GM10248 (cell line): ENCODE measurements at places on chromosomes 6 and 20.

GRCh38 chr6:161010418-161010817, 18.8 kb downstream of the MAP3K4 start:
- DNase-seq = no peak

DNA sequence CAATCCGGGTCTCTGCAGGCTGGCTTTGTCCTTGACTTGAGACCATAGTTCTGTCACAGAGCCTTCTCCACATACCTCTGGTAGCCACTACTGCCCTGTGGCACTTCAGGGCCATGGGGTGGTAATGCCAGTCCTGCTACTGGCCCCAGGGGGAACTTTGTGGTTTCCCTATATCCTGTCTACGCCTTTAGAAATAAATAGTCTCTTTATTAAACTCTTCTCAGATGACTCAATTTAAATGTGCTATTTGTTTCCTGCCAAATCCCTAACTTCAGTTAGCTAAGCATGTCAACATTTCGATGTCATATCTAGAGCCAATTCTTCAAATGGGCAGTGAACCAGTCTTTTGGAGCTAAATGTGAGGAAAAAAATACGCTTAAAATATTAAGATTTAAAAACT, 60.1 kb downstream of the SEL1L2 start:
- no peak for DNase-seq

- DNase-seq = no peak
These were observed 92.7 kb downstream of the FAM217A start for GRCh38 chr6:3986241-3986640.

DNA sequence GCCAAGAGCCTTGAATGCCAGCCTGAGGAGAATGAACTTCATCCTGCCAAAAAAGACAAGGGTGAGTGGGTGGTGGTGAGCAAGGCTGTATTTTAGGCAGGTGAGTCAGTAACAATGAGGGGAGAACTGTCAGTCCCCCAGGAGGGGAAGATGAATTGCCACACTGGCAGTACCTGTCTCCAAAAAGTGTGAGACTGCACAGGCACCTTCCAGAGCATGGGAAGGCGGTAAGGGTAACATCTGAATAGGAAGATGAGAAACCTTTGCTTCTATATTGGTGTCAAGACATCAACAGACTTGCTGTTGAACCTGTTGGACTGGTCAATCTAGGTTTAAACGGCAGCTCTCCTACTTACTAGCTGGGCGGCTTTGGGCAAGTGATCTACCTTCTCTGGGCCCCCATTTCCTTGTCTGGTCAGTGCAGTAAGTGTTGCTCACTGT, 30.9 kb downstream of the STK35 start:
- no peak for DNase-seq

DNA sequence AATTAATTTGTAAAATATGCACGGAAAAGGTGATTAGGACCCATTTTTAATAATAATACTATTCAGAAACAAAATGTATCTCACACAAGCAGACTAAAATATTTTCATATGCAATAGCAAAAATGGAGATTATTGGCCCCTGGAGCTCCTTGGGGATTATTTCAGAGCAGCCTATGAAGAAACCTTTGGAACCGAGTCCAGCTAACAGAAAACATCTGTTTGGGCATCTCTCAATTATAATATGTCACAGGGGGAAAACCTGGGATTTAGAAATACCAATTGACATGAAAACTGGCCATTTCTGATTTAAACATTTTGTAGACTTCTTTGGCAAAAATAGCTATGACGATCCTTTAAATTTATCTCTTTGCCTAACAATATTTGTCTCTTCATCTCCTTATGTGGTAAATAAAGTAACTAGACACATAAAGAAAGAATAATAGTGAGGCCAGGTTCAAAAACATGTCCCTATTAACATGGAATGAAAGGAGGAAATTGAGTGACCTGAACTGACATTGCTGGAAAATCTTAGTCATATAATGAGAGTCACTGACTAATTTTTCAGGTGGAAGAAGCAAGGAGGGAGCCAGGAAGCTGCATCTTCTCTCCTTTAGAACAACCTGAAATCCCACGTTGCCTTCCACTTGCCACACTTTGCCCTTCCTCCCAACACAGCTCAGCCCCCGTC, 199.0 kb downstream of the SOD2 start:
- no peak for DNase-seq
